CD8-positive, alpha-beta T cell (primary cell): ENCODE measurements at places on chromosomes 12 and 14.

GRCh38 chr12:55833056-55833455, 3.7 kb upstream of the DNAJC14 start:
- no peak for DNase-seq

GRCh38 chr12:50665170-50665569, 98.7 kb upstream of the ATF1 start:
- DNase-seq, result no peak

- no peak for DNase-seq
These were observed 198.9 kb upstream of the SFSWAP start for GRCh38 chr12:131511803-131512561.

GRCh38 chr14:61090432-61091216, 109.6 kb downstream of the SLC38A6 start:
- DNase-seq, result no peak
